Retina (tissue), 1 donor: ENCODE measurements at places on chromosomes 7 and 10.
A peak's percentile ranks its signal among the peaks of the same experiment; 100 is the strongest.

- DNase-seq, result peak; percentile 88
These were observed 517 bp downstream of the ITGB1 start for GRCh38 chr10:32957341-32958084.

DNA sequence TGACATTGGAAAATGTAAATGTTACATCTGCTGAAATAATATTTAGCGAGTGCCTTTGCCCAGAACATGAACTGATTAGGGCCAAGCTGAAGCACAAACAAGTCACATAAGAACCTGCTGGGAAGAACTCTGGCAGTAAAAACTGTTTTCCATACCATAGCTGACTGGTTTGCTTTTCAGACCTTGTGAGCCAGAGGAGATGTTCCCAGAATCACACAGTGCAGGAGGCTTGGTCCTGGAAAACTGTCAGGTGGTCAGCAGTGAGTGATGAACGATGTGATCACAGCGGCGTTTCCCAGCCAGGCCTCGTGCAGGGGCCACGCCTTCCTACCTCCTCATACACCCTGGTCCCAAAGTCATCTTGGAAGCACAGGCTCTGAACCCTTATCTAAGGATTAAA, 164.2 kb upstream of the EEPD1 start:
- no peak for DNase-seq

DNA sequence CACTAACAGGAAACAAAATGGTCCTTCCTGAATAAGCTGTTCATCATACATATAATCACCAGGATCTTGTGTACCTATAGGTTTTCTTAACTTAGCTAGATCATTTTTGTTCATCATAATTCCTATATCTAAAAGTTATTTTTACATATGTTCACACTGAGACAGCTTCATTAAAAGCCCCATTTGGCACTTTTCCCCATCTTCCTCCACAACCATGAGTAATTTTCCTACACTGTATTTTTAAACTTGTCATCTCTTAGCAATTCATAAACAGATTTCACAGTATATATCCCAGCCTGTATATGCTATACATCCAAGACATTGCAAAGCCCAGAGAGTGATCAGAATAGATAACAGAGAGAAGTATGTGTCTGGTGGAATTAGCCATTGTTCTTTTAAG, 28.3 kb downstream of the ZNF365 start:
- no peak for DNase-seq

- DNase-seq, result no peak
These were observed 132.7 kb upstream of the CXCL12 start for GRCh38 chr10:44517635-44518034.

GRCh38 chr10:50851884-50852671, 33.3 kb downstream of the A1CF start:
- no peak for DNase-seq

DNA sequence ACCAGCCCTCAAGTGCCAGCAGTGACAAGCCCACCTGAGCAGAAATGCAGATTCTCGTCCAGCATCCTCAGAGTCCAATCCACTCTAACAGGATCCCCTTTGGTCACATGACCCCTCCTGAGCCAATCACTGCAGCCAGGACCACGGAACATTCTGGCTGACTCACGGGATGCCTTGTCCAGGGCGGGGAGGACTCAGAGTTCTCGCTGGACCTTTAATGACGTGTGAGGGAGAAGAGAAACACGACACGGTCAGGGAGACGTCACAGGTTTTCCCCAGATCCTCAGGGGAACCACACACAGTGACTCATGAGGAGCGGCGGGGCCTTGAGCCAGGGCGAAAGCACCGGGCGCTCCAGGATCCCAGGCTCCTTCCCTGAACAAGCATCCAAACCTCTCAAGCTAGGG, 155.7 kb downstream of the PTPRN2 start:
- no peak for DNase-seq

- DNase-seq, result peak; percentile 12
These were observed 32.5 kb upstream of the ERCC6 start for GRCh38 chr10:49571388-49571787.

GRCh38 chr7:44382459-44383265, 57.3 kb upstream of the CAMK2B start:
- no peak for DNase-seq

GRCh38 chr7:17086403-17086802, 204.6 kb upstream of the AGR3 start:
- no peak for DNase-seq

GRCh38 chr7:129457101-129457500, 22.9 kb downstream of the STRIP2 start:
- DNase-seq, result no peak

- no peak for DNase-seq
These were observed 68.3 kb downstream of the MLLT10 start for GRCh38 chr10:21602313-21602712.

- DNase-seq, result no peak
These were observed 14.6 kb downstream of the AMZ1 start for GRCh38 chr7:2702594-2702957.

- no peak for DNase-seq
These were observed 26.7 kb downstream of the CCSER2 start for GRCh38 chr10:84355106-84355505.

GRCh38 chr10:64546073-64546472, 1024.9 kb downstream of the REEP3 start:
- no peak for DNase-seq

DNA sequence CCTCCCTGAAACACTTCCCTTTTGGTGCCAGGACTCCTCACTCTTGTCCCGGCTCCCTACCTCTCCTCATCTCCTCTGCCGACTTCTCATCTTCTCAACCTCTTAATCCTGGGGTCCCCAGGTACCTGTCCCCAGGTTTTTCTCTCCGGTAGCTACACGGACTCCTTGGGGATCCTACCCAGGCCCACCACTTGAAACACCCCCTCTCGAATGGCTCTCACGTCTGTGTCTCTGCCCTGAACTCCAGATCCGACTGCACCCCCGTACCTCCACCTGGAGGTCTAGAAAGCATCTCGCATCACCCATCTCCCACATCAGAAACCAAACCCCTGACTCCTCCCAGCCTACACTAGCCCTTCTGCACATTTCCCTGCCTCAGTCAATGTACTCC, 4.8 kb downstream of the TBATA start:
- DNase-seq, result no peak

DNA sequence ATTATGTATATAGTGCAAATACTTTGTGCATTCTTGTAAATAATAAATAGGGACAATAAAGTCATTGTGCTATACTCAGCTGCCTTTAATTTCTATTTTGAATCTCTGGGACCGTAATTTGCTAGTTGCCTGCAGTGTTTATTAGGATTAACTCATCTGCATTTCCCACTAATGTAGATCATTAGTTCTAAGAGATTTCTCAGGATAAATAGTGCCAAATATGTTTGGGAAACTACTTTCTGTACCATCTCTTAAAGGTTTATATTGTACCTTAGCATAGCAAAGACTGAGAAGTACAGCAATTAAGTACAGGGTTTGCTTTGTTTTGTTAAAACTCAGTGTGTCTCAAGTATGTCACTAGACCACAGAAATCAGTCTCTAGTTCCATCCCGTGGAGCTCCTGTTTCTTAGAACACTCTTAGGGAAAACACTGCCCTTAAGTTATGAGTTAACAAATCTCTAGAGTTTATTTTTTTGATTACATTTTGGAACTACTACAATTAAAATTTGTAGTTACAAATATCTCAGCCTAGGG, 26.0 kb downstream of the ADD3 start:
- DNase-seq, result no peak

DNA sequence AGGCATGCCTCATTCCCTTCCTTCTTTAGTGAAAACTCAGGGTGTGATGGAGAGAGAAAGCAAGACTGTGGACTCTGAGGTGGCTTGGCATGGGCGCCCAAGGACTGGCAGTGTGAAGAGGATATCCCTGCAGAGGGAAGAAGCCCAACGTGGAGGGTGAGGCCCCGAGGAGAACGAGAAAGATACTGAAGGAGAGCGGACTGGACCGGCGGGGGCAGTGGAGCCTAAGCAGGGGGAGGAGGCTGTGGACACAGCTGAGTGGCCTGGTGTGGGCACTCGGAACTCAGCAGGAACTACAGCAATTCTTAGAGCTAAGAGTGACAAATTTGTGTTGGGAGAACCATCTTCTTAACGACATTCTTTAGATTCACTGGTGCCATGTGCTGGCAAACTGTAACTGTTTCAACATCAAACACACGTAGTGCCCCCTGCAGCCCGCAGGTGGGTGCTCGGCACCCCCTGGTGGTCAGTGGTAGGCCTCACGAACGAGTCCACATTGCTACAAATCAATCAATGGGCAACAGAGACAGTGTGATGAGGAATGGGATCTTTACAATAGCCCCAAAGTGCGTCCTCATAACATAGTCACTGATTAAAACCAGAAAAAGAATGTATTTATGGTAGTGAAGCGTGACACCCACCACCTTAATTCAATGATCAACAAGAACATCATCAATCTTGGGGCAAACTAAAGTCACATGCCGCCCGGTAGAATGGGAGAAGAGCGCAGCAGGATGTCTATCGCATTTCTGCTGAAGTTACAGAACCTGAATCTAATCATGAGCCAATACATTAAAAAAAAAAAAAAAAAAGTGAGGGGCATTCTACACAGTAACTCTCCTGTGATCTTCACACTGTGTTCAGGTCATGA, 2.0 kb upstream of the SFTPA1 start:
- DNase-seq, result no peak

- DNase-seq, result no peak
These were observed 22.9 kb downstream of the SVIL start for GRCh38 chr10:29611781-29612381.

DNA sequence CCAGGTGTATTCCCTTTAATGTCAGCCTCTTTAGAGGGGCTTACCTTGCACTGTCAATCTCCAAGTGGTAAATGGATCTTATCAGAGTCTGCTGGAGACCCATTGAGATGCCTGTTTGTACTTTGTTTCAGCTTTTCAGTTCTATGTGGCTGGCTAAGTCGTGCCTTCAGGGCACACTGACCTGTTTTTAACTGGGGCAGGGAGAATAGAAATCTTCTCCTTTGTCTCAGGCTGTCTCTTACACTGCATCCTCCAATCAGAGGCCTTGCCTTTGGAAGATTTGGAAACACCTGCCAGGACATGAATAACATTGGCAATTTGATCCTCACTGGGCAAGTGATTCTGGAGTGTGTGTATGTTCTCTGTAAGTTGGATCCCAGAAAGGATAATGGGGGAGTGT, 65.0 kb downstream of the POU6F2 start:
- no peak for DNase-seq

DNA sequence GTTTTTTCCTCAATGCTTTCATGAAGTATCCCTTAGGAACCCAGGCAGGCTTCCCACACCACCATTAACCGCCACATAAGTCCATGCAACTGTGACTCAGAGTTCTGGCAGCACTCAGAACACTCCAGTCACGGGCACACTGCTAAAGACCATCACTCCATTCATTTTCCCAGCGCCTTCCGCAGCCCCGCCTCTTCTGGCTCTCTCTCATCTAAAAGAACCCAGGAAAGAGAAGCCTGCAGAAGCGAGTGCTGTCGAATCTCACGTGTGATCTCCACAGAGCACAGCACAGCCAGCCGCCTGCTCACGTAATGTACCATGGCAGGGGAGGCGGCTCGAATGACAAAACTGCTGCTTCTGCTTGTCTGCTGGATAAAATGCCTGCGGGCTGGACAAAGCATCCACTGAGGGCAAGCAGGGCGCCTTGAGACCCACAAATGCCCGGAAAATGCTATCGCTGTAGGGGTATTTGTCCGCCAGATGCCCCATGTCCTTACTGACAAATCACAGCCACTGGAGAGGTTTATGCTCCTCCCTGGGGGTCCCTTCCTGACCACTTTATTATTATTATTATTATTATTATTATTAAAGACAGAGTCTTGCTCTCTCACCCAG, 1.8 kb downstream of the PSMG3 start:
- no peak for DNase-seq

- DNase-seq, result peak; percentile 69
These were observed 128.7 kb downstream of the COBL start for GRCh38 chr7:51187941-51188340.

DNA sequence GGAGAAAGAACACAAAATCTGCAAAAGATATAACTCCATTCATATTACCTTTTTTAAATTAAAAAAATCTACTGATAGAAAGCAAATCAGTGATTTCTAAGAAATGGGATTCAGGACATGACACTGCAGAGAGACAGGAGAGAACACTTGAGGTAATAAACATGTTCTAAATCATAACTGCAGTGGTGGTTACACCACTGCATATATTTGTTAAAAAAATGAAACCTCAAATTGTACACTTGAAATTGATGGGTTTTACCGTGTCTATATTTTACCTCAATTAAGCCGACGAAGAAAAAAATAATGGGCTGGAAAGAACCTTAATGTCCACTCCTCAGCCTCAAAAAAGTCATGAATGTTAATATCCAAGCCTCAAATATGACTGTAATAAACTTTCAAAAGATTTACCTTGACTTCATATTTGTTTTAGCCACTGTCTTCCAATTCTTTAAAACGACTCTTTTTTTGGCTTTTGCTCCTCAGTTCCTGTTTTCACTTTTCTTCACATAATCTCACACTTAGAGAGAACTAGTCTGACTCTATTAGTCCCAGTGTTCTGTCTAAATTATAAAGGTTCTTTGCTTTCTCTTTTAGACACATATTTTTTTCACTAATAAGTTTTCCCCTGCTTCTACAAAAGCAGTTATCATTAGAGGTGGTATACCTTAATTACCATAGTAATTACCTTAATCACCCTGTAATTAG, 502.4 kb downstream of the GRM8 start:
- DNase-seq, result no peak

GRCh38 chr7:70071766-70072165, 473.5 kb downstream of the AUTS2 start:
- peak; percentile 32 for DNase-seq

DNA sequence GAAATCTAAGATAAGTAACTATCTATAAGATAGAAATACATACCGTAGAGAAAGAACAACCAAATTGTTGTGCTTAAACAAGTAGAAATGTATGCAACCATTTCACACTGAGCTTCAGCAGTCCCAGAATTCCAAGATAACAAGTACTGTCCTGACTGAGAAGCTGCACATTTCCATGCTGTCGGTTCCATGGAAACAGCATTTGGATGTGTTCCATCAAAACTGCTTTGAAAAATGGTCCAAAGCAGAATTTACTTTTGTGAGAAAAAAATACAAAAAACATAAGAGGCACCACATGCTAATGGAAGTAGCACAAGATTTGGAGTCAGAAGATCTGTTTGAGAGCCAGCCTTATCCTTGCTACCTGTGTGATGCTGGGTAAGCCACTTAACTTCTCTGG, 92.6 kb downstream of the MTERF1 start:
- no peak for DNase-seq

DNA sequence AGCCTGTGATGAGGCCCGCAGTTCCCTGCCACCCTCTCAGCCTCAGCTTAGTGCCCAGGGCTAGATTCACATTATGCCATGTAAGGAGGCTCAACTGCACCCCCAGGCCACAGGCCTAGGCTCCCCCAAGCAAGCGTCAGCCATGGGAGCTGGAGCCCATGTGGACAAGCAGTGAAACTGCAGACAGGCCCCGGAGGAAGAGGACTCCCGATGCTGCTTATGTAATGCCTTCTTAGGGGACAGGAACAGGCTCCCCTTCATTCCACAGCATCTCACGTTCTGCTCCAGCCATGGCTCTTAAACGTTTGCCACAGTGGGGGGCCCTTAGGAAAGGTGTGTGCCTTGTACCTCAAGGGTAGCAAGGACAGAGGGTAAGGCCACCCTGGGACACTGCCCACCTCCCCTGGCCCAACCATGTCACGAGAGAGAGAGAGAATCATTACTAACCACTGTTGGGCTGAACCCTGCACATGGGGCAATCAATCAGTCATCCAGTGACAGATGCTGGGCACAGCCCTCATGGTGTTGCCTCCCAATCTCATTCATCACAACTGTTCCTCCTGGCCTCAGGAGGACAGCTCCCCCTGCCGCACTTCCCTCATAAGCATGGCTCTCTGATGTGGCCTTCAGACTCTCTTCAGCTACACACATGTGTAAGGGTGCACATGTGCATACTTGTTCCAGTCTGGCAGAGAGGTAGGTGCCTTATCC, 263.0 kb downstream of the GRID1 start:
- DNase-seq, result no peak

GRCh38 chr10:121405096-121405495, 193.1 kb downstream of the FGFR2 start:
- DNase-seq, result no peak
